ENCODE measurements at places on chromosomes 5 and 9.

DNA sequence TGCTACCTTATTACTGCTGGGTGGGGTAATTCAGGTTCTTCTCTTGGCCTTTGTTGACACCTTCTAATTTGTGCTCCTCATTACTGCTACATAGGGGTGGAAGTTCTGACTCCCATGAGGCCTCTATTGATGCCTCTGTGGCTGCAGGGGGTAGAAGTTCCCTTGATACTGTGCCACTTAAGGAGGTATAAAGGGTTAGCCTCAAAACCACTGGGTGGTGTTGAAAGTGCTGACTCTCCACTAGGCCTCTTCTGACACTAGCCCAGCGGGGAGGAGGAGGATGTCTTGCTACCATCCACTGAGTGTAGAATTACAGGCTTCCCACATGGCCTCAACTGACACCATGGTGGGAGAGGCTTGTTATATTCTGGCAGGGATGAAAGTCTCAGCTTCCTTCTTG, 36.7 kb upstream of the CCDC112 start:
- peak; percentile 96 for DNase-seq

GRCh38 chr5:176650354-176650884, 3.1 kb downstream of the TSPAN17 start:
- no peak for DNase-seq

GRCh38 chr9:125043148-125043547, 100.2 kb downstream of the SCAI start:
- DNase-seq: no peak

- peak; percentile 33 for DNase-seq
Measured at GRCh38 chr9:78015241-78015640, 16.4 kb downstream of the GNAQ start.

DNA sequence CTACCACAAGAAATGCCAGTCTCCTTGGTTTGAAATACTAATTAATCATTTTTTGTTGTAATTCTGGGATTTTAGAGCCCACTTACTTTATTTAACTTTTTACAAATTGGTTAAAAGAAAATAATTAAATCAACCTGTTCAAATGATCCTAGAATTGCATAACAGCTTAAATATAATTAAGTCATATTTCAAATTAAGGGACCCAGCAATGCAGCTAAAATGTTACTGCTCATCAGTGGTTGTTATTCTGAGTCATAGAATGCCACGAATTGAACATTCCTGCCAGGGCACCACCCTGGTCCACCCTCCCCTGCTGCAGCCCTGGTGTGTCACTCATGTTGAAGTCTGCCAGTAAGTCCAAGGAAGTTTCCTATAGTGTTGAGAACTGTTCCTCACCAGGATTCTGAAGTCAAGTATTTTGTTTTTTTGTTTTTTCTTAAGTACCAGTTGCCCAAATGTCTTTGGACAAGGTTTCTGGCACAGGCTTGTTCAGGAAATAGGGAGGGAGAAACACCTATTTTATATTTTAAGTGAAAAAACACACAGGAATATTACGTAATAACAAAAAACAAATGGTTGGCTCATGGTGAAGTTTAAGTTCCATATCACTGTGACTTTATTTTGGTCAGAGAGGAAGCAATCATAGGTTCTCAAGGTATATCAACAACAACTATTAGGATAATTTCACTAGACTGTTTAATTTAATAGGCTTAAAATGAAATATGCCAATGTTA, 4.3 kb upstream of the ITGA1 start:
- peak; percentile 37 for DNase-seq

DNA sequence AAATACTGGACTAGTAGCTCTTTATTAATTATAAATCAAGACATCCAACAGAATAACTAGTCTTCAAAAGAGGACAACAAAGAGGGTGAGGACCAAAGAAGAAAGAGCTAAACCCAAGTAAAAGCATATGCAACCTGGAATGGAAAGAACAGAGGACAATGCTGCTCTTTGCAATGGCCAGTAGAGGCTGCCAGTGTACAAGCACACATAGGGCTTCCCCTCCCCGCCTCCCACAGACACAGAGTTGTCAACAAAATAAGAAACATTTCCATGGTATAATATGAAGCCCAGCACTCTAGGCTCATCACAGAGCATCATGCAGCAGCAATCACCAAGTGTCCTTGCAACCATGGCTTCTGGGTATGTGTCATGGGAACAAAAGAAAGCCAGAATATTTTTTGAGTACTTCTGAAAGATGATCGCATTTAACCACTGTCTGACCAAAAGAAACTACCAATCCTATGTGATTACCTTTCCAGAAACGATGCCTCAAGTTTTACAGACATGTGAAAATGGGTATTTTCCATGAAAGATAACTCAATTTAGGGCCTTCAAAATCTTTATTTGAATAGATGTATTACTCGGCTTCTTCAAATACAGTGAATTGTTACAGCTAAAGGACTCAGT, 58.1 kb downstream of the RFX3 start:
- peak; percentile 87 for DNase-seq

DNA sequence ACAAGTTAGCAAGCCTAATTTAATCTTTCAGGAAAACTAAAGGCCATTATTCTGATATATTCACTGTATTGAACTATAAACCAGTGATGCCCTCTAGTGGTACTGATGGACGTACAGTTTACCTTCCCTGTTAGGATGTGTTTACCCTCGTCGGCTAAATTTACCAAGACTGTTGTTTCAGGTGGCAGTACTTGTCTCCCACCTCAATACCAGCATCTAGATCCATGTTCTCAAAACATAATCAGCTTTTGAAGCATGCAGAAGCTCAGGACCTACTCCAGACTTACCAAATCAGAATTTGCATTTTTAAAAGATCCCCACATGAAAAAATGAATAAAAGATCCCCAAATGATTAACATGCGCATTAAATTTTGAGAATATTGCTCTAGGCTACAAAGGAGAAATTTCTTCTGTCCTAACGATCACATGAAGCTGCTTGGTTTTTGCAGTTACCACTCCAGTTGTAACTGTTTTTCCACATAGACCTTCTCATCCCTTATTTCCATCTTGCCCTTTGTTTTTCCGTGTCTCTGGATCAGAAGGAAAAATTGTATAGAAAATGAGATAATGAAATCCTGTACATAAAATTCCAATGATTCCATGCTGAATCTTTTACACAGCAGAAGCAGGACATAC, 3.2 kb upstream of the BAAT start:
- peak; percentile 44 for DNase-seq

DNA sequence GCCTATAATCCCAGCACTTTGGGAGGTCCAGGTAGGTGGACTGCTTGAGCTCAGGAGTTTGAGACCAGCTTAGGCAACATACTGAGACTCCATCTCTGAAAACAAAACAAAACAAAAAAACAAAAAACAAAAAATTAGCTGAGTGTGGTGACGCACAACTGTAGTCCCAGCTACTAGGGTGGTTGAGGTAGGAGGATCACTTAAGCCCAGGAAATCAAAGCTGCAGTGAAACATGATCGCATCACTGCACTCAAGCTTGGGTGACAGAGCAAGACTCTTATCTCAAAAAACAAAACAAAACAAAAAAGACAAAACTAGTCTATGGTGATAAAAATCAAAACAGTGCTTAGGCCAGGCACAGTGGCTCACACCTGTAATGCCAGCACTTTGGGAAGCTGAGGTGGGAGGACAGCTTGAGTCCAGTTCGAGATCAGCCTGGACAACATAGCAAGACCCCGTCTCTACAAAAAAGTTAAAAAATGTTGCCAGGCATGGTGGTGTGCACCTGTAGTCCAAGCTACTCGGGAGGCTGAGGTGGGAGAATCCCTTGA, 28.8 kb downstream of the FBXO10 start:
- DNase-seq: no peak

GRCh38 chr9:131238402-131239021, 37.8 kb downstream of the FAM78A start:
- DNase-seq: no peak

GRCh38 chr9:93670208-93671019, 94.0 kb downstream of the PHF2 start:
- peak; percentile 18 for DNase-seq

DNA sequence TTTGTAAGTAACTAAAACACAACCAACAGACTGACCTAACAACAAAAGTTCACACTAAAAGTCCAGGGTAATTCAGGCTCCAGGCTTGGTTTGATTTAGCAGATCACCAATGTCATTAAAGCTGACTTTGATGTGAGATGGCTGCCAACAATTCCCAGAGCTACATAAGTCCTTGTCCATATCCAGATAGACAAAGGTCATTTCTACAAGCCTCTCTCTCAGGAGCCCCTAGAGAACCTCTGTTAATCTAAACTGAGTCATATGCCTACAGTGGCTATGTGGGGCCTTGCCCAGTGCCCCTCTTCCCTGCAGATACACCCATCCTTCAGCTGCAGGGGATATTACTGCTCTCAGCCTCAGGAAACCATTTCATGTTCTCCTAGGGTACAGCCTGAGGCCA, 18.2 kb upstream of the ANP32B start:
- no peak for DNase-seq

- DNase-seq: no peak
Measured at GRCh38 chr9:105320568-105320967, 76.1 kb downstream of the SLC44A1 start.

DNA sequence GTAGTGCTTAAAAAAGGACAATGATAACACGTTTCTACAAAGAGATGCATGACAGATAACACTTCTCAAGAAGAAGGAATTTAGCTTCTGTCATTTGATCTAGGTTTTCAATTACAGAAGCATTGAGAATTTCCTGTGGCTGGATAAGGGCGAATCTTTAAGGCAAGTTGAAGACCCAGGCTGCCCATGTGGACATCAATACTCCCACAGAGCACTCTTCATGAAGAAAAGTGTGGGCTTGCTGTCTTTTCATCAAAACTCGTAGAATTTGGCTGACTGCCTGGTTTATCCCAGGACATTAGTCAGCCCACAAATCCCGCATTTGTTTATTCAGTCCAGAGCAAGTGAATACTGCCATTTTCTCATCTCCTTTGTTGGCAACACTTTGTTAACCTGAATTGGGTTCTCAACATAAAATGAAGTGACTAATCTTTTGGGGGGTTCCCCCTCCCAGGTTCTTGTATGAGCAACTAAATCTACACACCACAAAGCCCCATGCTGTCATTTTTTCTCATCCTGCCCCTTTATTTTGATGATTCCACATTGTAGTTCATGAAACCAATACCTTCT, 43.4 kb upstream of the CDKN2B start:
- DNase-seq: no peak

GRCh38 chr9:121886759-121887485, 206.2 kb downstream of the TTLL11 start:
- no peak for DNase-seq

DNA sequence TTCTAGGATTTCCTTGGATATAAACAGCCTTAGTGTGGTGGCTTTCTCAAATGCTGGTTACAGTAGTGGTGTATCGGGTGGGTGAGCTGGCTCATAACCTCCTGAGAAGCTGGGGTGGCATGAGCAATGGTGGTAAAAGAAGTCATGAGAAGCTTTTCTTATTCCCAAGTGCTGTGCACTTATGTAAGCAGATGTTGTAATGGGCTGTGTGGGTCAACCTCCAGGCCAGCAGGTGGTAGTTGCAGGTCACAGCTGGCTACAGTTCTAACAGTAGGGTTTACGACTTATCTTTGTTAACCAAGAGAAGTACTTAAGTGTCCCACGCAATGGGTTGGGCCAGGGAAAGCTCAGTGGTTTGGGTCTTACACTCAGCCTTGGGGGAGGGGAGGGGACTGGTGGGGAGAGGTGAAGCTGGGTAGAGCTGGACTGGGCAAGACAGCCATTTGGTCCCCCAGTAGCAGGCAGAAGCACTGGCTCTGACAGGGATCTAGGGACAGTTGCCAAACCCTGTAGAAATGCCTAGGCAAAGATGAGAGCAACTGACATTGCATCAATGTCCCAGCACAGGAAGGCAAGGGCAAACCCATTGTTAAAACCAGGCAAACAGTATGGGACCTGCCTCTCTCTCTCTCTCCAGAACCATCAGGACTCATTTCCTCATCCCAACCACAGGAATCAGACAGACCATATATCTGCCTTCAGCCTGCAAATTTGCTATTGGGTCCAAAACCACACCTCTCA, 76.8 kb downstream of the RNF130 start:
- DNase-seq: peak; percentile 50

GRCh38 chr9:122051351-122052321, 41.5 kb downstream of the TTLL11 start:
- peak; percentile 7 for DNase-seq

GRCh38 chr9:92728831-92729734, 35.5 kb downstream of the BICD2 start:
- DNase-seq: peak; percentile 21

DNA sequence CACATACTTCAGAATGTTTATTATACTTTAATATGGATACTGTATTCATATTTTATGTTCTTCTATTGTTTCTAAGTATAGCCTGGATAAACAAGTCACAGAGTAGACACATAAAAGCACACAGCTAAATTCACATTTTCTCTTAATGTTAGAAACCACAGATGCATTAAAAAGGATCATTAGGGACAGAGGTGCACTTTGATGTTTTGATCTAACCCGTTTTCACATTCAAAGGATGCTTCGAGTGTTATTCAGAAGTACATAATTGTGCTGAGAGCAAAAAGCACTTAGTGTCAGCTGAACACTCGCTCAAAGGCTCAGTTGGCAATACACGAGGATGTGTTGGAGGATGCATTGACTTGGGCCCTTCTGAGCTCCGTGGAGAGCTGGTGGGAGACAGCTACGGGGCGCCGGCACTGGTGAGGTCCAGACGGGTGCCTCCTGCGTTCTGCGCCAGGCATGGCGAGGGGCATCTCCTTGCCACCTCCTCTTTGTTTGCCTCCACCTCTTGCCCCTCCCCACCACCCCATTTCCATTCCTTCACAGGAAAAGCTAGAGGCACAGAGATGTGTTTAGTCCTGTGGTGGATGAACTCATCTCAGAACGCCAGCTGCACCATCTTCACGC, 35.5 kb downstream of the MED10 start:
- DNase-seq: no peak

DNA sequence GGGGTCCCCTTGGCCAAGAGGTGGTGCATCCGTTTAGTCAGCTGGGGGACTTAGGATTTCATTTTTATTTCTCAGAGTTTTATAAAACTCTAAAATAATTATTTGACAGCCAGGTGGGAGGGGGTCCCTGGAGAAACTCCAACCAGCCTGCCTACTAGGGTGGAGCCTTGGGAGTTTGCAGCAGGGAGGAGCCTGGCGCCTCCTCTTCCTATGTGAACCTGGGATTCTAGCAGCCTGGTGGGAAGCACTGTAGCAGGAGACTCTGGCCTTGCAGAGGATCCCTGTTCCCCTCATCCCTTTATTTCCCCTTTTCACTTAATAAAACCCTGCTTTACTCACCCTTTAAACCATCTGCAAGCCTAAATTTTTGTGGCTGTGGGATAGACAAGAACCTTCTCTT, 50.8 kb downstream of the FXN start:
- no peak for DNase-seq

GRCh38 chr5:39186289-39186688, 33.1 kb downstream of the FYB1 start:
- DNase-seq: no peak

DNA sequence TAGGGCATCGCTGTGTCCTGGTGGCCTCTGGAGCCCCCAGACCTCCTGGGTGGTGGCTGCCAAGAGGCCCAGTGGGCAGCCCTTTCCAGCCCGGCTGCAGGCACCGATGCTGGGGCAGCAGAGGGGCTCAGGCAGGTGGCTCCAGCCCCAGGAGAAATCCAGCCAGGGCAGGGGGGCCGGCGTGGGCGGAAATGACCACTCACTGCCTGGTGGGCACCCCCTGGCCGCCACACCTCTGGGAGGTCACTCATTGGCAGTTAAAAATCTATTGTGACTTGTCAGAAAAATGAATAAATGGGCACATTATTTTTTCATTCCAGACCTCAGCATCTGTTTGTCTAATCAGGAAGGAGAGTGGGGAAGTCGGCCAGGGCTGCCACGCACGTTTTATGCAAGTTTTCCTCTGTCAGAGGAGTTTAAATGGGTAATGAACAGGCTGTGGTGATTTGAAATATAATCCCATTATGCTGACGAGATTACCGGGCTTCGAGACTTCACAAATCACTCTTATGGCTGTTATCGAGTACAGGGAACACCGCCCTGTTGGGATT, 171.9 kb downstream of the GAPVD1 start:
- no peak for DNase-seq
